CD4-positive, alpha-beta T cell treated with Interleukin-10 for 1 hour (primary cell): ENCODE measurements at places on chromosomes 16 and 17.

DNA sequence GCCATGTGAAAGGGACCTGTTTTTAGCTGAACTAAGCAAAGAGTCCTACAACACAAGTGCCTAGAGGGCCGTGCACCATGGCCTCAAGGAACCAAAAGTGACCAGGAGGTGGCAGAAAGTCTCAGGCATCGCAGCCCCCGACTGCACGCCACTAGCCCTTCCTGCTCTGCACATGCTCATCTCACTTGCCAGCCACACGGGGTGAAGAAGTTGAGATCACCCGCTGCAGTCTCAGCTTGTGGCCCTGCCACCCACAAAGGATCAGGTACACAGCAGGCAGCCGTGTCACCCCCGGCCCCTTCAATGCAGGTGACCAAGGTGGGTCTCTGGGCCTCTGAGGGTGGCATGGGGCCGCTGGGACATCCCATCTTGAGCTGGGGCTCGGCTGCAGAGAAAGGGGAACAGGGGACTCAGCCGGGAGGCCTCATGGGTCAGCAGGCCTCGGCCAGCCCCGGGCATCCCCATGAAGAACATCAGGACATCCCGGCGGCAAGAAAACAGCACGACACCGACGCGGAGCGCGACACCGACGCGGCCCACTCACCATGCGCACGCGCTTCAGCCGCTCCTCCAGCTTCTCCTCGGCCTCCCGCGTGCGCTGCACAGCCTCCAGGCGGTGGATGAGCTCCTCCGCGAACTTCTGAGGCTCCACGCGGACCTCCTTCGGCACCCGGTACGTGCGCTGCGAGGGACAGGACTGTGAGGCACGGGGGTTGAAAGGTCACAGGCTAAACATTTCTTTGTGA is 21.0 kb downstream of the PDIA2 start:
- DNase-seq = peak; percentile 20

- DNase-seq = no peak
Measured at GRCh38 chr16:8519179-8519578, 71.1 kb downstream of the TMEM114 start.

- no peak for DNase-seq
Measured at GRCh38 chr17:56809106-56809819, 24.5 kb downstream of the C17orf67 start.

DNA sequence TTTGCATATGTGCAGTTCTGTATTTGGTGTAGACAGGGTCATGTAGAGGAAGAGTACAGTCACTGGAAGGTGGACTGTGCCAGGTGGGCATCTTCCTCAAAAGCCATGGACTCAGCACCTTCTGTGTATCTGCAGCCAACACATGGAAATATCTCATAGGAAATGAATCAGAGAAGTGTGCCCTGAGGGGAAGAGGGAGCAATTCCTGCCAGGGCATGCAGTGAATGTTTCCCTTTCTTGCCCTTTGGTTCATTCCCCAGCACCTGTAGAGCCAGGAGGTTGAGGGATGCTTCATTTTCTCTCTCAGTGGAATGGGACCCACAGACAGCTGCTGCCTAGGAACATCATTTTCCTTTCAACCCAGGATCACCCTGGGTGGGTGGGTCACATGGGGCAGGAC is 146.1 kb upstream of the HSBP1 start:
- no peak for DNase-seq

GRCh38 chr16:69851491-69852240 is 89.5 kb downstream of the WWP2 start:
- DNase-seq = no peak

GRCh38 chr17:78228176-78228575 is 3.3 kb upstream of the TMEM235 start:
- no peak for DNase-seq

GRCh38 chr17:78313735-78314648 is 45.9 kb downstream of the SOCS3 start:
- DNase-seq = peak; percentile 87

GRCh38 chr17:17985555-17985954 is 12.9 kb downstream of the DRC3 start:
- no peak for DNase-seq

DNA sequence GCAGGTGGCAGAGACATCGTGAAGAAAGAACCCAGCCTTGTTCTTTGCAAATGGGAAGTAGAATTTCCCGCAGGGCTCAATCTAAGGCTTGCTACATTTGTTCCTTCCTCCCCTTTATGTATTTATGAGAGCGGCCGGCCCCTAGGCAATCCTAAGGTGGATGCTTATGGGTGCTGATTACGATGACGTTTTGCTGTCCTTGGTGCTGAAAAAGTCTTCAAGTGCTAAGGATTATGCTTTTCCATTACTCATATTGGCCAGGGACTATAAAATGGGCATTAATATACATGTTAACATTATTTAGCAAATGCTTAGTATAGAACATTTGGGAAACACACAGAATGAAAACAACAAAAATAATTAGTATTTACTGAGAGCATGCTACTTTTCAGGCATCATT is 313.3 kb upstream of the XYLT1 start:
- no peak for DNase-seq

- no peak for DNase-seq
Measured at GRCh38 chr17:13387952-13388351, 213.8 kb downstream of the HS3ST3A1 start.

DNA sequence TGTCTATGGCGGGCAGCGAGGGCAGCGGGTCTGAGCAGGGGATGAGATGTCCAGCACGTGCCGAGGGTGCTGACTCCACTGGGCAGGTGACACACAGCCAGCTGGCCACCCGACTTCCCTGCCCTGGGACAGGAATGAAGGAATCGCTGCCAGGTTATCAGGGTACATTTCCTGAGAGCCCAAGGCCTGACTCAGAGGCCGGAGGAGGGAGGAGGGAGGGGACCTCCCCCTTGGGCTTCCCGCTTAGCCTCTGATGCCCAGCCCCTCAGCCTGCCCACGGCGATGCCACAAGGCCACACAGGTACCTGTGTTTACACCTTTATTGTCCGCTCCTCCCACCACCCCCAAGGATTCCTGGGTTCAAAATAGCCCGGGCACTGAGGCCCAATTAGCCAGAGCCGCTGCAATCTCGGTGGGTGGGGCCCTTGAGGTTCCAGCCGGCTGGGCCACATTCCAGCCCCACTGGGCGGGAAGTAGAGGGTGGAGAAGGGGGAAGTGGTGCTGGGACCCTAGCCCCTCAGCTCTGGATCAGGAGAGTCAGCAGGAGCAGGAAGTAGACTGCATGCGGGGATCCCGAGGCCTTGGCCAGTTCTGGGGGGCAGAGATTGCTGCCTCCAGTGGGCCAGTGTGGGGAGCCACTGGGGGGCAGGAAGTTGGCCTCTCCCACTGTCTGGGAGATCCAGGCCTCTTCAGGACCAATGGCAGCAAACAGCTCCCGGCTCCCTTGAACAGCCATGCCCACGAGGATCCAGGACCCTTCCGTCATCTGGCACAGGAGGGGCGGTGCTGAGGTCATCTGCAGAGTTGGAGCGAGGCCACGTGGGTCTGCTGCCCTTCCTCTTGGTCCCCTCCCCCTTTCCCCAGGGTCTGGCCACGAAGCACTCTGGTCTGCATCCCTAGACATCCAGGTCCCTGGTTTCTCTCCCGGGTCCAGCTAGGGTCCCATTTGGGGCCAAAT is 3.4 kb upstream of the PRSS8 start:
- DNase-seq = no peak

GRCh38 chr17:33838281-33838680 is 416.8 kb upstream of the CCL2 start:
- DNase-seq = no peak

DNA sequence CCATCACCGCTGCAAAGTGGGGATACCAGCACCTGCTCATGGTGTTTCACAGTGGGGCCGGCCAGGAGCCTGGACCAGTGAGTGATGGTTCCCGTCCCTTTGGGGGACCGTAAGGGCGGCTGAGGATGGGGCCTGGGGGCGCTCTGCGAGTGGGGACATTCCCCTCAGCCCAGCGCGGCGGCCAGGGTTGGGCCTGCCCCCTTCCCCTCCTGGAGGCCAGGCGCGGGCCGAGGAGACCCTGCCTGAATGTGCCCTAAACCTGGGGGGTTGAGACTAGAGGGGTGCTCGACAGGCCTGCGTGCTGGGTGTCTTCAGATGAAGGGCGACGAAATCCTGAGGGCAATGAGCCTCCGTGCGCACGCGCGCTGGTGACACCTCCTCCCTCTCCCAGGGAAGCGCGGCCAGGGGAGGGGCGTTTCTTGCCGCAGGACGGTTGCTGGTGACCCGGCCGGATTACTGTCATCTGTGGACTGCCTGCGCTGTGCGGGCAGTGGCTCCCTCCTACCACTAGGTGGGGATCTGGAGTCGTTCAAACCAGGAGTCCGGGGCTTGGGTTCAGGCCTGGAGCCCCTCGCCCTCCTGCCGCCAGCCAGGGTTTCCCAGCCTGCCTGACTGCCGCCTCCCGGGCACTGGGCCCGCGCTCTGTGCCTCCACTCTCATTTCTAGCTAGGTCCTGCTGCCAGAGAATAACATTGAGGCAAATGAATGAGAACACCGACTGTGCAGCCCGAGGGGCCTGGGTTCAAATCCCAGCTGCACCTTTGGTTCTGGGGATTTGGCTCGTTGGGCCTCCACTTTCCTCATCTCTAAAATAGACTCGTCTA is 17.1 kb downstream of the TBX2 start:
- peak; percentile 64 for DNase-seq

DNA sequence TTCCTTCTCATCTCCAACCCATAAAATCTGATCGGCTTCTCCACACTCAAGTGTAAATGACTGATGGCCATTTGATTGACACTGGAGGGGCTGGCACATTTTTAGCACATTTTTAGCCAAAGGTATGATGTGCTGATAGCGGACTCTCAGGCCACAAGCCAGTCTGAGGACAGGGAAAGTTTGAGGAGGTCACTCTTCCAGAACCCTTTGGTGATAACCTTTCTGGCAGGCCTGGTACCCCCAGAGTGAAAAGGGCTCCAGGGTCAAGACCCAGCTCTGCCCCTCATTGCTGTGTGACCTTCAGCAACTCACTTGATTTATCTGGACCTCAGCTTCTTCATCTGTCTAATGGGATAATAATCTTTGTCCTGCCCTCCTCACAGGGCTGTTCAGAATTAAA is 1.7 kb upstream of the NLRC5 start:
- DNase-seq = no peak

DNA sequence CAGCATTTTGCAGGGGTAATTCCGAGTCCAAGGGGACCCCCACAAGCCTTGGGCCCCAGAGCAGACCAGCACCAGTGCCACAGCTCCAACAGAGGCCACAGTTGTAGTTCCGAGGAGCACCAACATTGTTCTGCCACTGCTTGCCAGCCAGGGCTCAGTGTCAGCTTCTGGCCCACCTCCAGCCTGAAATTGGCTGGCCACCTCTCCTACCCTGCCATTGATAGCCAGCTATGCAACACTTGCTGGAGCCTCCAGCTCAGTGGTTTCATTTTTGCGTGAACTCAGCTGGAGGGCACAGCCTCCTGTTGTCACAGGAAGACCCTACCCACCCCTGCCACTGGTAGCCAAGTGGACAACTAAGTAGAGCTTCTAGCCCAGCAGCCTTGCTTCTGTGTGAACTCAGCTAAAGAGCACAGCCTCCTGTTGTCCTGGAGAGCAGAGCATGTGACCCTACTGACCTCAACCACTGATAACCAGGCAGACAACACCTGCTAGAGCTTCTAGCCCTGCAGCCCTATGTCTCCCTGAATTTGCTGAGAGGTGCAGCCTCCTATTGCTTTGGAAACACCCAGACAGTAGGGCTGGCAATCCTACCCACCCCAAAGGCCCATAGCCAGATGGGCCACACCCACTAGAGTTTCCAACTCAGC is 24.9 kb downstream of the HYDIN start:
- DNase-seq = no peak

- DNase-seq = no peak
Measured at GRCh38 chr17:80182118-80182844, 12.5 kb downstream of the CARD14 start.

DNA sequence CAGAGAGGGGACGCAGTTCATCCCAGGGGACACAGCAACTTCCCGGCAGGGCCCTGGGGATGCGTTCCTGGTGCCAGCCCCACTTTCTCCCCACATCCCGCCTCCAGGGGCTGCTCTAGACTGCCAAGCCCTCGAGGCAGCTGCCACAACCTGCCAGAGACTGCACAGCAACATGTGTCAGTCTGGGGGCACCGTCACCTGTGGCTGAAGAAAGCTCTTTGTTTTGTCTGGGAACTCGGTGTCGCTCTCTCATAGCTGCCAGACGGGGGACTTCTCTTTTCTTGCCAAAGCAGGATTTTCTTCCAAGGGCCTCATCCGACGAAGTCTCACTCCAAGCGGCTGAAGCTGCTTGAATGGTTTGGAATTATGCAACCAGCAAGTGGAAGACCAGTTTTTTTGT is 43.7 kb downstream of the COTL1 start:
- no peak for DNase-seq

DNA sequence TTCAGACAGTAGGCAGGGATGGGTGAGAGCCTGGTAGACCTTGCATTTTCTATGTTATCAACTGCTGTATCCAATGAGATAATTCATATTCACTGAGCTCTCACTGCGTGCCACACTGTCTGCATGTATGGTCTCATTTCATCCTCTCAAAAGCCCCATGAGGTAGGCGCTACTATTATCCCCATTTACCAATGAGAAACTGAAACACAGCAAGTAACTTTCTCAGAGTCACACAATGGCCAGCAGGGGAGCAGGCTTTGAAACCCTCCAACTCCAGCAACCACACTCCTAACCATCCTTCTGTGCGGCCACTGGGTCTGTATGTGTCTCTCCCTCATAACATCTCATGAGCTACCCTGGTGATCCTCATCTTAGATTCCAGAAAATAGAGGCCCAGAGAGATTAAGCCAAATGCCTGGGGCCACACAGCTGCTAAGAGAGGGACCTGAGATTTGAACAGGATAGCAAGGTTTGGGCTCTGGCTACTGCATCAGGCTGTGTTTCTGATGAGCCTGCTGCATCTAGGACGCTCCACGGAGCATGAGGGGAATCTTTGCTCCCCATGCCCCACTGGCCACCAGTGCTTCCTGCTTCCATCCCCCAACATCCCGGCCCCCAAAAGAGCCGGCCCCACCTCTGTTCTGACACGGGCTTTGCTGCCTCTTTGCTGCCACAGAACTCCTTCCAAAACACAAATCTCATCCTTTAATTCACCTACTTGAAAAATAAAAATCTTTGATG is 3.2 kb downstream of the CCR7 start:
- peak; percentile 83 for DNase-seq

- no peak for DNase-seq
Measured at GRCh38 chr17:77071925-77072490, 68.8 kb upstream of the SEC14L1 start.

- DNase-seq = no peak
Measured at GRCh38 chr17:77217123-77217522, 76.4 kb downstream of the SEC14L1 start.

DNA sequence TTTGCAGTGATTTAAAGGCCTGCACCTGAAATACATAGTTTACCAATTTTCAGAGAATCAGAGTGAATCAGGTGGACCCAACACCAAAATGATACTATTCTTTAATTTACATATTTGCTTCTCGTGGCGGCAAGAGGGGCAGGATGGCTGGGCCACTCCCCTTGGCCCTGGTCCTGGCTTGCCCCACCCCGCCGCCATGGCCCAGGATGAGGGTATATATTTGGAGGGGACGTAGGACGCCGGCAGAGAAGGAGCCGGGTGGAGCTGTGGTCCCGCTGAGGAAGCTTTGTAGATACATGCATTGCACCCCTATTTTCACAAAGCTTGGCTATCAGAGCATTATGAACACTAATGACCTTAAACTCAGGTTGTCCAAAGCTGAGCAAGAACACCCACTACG is 43.5 kb downstream of the EFCAB13 start:
- DNase-seq = no peak

- no peak for DNase-seq
Measured at GRCh38 chr17:74152591-74153455, 50.7 kb upstream of the RPL38 start.

- no peak for DNase-seq
Measured at GRCh38 chr17:81396278-81396721, 1.0 kb downstream of the BAHCC1 start.
